Bronchial smooth muscle cell (primary cell): ENCODE measurements at places on chromosomes 16 and 17. TPM values are rescaled to one million over a fixed set of nuclear protein-coding genes. Genes with fewer than 3 reads are reported as not detected.

Gene HEATR9
- not detected in 2 replicates for total RNA-seq

Gene ABCA9
- 18.1 and 54.6 TPM in 2 replicates for total RNA-seq

Gene KCNH6
- total RNA-seq, result not detected in 2 replicates

Gene KIF1C
- total RNA-seq, result 70.3 and 76.3 TPM in 2 replicates

Gene CES4A
- total RNA-seq, result 1.1 and 3.3 TPM in 2 replicates

Gene C16orf92
- not detected in 2 replicates for total RNA-seq

Gene RMI2
- 1.5 and 6.1 TPM in 2 replicates for total RNA-seq

Gene CACNG5
- total RNA-seq, result not detected in 2 replicates

Gene ZNF594
- 4.8 and 6.5 TPM in 2 replicates for total RNA-seq

Gene ICAM2
- total RNA-seq, result 0.26 and 0.32 TPM in 2 replicates

Gene CCDC154
- 0.32 and 0.43 TPM in 2 replicates for total RNA-seq

Gene KRTAP17-1
- not detected in 2 replicates for total RNA-seq

Gene PTX4
- not detected in 2 replicates for total RNA-seq

Gene CCDC200
- 0.16 TPM in 1 of 2 replicates, not detected in the other for total RNA-seq
